ENCODE measurements at places on chromosomes 7 and 10.

- no peak for DNase-seq
Observed at GRCh38 chr10:35903021-35903420, 260.9 kb upstream of the FZD8 start.

- DNase-seq = no peak
Observed at GRCh38 chr10:4397337-4397736, 428.7 kb upstream of the AKR1E2 start.

DNA sequence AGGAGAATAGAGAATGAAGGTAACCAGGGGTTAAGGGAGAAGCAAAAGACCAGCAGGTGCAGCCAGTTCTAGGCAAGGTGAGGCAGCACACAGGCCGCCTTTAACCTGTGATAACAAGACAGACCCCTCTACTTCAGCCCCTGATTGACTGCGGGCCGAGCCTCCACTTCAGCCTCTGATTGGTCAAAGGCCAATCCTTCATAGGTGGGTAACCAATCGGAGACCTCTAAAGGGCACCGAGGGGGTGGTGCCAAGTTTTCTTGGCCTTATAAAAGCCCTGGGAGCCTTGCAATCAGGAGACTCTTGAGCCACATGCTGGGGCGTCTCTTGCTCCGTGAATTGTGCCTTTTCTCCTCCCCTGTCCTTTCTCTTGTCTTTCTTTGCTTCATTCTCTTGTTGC lies 98.8 kb downstream of the ELFN1 start:
- no peak for DNase-seq

GRCh38 chr7:63925626-63926460 lies 72.8 kb upstream of the ZNF722 start:
- DNase-seq = no peak

GRCh38 chr7:22093001-22093400 lies 147.3 kb upstream of the CDCA7L start:
- DNase-seq = no peak

DNA sequence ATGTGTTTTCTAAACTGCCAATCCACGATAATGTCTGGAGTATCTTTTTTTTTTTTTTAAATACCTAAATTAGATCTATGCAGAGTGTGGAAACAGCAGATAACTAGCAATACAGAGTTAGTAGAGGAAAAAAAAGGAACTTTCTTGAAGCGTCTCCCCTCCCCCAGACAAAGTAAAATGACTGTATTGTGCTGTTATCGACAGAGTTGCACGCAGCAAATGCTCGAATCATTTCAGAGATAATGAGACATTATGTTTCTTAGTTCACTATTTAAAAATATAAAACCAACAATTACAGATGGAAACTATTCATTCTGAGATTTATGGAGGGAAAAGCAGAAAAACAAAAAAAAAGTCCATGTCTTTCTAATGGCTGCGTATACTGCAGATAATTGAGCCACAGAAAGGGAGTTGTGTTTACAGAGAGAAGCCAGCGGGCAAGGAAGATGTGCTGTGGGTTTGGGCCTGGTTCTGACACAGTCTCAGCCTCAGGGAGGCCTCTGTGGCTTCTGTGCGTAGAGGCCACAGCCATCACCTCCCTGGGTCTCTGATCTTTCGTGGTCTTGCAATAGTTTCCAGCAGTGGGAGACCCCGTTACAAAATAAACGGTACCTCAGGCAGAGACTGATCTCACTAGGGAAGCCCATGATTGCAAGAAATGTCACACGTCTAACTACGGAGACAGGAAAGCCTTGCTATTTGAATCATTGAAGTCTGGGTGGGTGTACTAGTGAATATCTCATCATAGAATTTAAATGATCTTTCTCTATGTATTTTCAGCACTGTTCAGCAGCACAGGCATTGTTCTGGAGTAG lies 19.1 kb upstream of the KLF6 start:
- no peak for DNase-seq

- no peak for DNase-seq
Observed at GRCh38 chr10:116286626-116287200, 13.7 kb upstream of the GFRA1 start.

- no peak for DNase-seq
Observed at GRCh38 chr10:69232252-69232651, 12.1 kb downstream of the HKDC1 start.

GRCh38 chr7:28588602-28589001 lies 176.3 kb downstream of the CREB5 start:
- no peak for DNase-seq

- no peak for DNase-seq
Observed at GRCh38 chr7:2154831-2155230, 77.9 kb downstream of the MAD1L1 start.

GRCh38 chr7:46407125-46407524 lies 486.1 kb upstream of the IGFBP3 start:
- DNase-seq = no peak

DNA sequence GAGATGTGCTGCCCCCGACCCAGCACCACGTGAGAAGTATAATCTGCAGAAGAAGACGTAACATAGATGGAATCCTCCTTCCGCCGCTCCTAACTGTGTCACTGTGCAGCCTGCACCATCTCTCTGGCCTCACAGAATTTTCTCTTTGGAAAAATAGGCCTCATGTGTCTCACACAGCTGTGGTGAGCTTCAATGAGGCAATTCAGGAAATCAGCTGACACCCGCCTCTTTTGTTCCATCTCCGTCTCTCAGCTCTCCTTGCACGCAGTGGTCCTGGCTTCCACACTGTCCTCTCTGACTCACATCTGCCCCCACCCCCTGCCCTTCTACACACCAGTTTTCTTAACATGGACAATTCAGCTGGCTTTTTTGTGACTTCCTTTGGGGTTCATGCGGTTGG lies 7.2 kb downstream of the C10orf90 start:
- DNase-seq = no peak

GRCh38 chr10:69335063-69335587 lies 56.8 kb downstream of the HK1 start:
- DNase-seq = no peak

DNA sequence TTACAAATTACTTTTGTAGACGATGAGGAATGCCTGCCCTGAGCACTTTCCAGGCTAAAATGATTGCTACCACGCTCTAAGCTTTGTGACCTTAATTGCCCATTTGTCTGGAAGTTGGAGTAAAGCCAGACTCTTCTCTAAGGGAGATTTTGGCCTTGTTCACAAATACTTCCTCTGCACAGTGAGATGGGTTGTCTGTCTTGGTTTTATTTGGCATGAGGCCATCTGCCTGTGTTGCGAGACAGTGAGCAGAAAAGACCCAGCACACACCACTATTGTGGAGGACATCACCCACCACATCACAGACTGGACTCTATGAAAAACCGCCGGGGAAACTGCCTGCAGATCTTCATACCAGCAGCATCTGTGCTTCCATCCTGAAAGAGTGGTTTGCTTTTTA lies 138.4 kb downstream of the BICC1 start:
- DNase-seq = no peak

GRCh38 chr7:5043661-5044060 lies 2.0 kb upstream of the RBAK start:
- DNase-seq = no peak

- DNase-seq = peak; percentile 43
Observed at GRCh38 chr7:143381427-143382125, 431 bp downstream of the ZYX start.

DNA sequence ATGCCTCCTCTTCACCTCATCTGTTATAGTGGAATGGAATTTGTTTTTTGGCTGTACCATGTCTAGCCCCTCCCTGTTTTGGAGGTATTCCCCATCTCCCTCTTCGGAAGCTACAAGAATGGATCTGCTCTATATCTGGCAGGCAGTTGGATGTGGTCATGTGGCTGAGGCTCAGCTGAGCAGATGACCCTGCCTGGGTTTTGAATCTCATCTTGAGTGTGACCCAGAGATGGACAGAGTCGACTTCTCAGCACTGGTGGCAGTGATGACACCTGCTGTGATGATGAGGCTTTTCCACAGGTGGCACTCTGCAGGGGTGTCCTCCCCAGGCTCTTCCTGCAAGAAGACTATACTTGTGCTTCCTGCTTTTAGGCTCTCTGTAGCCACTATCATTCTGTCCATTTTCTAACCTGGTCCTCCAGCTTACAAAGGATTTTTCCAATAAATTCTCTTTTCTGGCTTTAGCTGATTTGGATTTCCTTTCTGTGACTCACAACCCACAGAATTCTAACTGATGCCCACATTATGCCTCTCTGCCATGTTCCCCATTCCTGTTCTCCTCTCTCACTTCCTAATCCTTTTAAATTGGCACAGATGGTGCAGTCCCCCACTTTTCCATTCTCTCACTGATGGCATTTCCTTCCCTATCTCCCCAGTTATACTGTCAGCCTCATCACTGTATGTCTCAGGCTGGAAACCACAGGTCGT lies 7.5 kb upstream of the ARHGAP22 start:
- no peak for DNase-seq

DNA sequence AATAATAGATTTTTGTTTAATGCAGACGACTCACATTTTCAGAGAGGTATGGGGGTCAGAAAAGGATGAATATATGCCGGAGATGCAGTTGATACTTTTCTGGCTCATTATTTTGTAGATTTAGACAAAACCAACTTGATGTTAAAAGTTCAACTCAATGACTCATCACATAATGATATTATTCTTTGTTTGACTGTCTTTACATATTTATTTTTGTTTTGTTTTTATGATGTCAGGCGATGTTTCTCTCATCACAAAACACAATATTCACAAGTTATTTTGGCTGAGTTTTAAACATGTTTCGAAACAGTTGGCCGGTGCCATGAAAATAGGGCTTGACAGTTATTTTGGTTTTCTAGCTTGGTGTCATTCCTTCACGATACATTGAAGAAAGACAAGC lies 1.3 kb downstream of the GJD4 start:
- no peak for DNase-seq

DNA sequence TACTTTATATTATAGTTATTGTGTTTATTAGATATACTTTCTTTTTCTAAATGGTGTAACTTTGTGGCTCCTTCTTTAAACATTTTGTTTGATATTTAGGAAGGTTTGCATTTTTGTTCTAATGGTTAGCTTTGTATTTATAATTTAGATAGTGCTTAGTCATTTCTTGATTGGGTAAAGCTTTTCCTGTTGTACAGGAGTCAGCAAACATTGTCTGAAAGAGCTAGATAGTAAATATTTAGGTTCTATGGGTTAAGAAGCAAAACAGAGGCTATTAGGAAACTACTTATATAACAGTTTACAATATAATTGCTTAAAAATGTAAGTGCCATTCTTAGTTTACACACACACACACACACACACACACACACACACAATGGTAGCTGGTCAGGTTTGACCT lies 70.6 kb upstream of the CCDC6 start:
- no peak for DNase-seq

DNA sequence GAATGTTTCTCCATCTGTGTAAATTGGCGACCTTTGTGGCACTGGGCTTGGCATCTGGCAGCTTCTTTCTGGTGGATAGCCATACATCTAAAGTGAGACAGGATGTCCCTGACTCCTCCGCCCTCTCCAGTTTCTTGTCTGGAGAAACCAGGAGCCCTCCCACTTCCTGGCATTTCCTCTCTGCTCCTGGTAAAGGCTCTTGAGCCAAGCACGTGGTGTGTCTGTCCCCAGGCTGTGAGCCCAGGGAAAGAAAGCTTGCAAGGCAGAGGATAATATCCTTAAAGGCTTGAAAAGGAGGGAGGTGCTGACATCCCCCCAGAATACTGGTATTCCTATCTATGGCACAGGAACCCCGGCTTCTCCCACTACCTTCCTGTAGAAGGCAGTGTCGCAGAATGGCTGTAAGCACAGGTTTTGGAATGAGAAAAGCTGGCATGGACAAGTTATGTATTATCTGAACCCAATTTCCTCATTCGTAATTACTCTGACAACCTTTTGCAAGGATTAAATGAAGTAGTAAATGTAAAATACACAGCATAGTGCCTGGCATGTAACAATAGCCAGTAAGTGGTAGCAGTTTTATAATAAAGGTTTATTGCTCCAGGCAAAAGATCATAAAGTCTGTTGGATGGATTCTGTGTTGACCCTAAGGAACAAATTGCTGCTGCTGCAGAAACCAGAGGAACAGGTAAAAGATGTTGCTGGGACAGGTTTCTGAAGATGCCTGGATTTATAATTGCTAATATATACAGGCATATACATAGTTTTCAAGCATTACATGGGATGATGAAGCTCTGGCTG lies 11.8 kb upstream of the ACSL5 start:
- DNase-seq = peak; percentile 19

GRCh38 chr10:99522470-99523250 lies 10.1 kb upstream of the NKX2-3 start:
- DNase-seq = peak; percentile 63

DNA sequence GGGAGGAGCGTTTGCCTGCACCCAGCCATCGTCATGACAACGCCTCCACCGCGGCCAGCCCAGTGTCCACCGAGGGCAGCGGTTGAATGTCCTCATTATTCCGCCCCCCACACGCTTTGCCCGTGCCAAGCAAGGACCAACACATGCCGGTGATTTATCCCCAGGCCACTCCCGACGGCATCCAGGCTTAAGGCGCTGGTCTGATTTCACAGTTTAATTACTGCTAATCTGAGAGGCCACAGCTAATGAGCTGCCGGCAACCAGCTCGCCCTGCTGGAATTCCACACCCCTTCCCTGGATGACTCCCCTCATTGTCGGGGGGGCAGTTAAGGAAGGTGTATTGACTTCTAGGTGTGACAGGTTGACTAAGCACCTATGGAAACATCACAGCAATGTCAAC lies 432.3 kb downstream of the DNAJB6 start:
- DNase-seq = peak; percentile 47

DNA sequence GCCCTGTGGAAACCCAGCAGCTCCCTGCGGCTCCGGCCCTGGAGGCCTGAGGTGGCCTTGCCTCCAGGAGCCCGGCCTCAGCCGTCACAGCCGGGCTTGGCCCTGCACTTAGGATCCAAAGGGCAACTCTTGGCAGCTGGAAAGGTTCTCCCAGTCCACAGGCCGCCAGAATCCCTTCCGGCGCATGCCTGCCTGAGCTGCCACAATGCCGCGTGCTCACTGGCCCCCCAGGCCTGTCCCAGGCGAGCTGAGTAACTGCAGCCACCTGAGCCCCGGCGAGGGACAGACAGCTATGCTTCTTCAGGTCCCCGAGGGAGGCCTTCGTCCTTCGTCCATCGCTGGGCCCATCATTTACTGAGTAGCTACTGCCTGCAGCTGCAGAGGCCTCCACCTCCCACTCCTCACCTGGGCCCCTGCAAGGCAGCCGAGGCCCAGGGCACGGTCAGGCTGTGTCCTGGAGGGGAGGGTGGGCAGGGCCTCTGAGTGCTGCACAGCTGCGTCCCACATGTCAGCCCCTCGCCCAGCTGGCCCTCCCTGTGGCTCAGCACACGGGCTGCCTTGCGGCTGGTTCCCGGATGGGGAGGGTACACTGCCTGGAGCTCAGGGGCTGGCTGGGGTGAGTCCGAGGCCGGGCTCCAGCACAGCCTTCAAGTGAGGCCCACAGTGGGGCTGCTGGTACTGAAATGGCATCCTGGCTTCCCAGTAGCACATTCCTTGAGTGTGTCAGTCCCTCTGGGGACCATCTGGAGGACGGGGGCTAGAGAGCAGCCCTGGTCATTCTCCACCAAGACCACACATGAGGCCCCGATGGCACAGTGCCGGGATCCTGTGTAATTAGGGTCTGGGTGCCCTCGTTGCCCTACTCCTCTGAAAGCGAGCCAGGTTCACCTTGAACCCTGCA lies 172.5 kb downstream of the ELFN1 start:
- peak; percentile 61 for DNase-seq

Data from nephron progenitor cell (in vitro differentiated cells).